Thoracic aorta (tissue), 2 donors: ENCODE measurements at places on chromosomes 1 and 21.

- no peak for DNase-seq
Observed at GRCh38 chr1:217275655-217276398, 355.1 kb downstream of the GPATCH2 start.

DNA sequence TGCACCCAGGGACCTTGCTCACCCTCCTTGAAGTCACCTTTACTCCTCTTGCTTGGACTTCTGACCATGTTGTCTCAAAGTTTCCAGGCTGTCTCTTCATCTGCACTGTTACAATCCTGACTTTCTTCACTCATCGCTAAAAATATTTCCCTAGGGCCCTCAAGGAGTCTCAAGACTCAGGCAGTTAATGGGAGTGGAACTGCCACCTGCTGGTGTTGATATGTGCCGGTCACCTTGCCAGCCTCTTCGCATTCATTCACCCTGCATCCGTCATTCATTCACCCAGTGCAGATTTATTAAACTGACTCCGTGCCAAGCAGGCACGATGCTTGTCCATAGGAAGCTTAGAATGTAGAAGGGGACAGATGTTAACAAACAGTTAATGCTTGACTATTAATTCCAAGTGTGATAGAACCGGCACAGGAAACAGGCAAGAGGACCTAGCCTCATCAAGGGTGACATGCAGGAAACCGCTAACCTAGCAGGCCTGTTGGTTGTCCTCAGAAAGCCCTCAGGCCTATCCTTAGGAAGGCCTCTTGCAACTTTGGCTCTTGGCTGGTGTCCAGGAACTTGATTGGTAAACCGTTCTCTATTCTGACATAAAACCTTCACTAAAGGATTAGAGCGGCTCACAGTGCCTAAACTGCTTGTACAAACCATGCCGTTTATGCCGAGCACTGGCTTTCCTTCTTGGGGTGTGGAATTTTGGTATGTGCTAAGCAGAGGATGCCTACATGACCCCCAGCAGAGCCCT, 342.2 kb downstream of the CAMTA1 start:
- DNase-seq: no peak

- DNase-seq: no peak
Observed at GRCh38 chr1:41528106-41528505, 43.6 kb upstream of the EDN2 start.

DNA sequence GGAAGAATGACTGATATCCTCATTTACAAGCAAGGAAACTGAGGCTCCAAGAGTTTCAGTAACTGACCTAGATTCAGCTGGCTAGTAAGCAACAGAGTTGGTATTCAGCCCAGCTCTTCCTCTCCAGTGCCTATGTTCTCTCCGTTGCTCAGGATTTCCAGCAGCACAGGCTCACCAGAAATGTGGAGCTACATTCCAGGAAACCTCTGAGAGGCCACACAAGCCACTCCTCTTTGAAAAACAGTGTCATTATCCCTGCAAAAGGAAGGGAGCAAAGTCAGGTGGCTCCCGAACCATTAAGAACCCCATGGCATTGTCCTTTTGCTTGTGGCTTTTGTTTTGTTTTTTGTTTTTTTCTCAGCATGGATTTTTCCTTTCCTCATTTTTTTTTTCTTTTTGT, 40.6 kb upstream of the DUSP10 start:
- DNase-seq: no peak

DNA sequence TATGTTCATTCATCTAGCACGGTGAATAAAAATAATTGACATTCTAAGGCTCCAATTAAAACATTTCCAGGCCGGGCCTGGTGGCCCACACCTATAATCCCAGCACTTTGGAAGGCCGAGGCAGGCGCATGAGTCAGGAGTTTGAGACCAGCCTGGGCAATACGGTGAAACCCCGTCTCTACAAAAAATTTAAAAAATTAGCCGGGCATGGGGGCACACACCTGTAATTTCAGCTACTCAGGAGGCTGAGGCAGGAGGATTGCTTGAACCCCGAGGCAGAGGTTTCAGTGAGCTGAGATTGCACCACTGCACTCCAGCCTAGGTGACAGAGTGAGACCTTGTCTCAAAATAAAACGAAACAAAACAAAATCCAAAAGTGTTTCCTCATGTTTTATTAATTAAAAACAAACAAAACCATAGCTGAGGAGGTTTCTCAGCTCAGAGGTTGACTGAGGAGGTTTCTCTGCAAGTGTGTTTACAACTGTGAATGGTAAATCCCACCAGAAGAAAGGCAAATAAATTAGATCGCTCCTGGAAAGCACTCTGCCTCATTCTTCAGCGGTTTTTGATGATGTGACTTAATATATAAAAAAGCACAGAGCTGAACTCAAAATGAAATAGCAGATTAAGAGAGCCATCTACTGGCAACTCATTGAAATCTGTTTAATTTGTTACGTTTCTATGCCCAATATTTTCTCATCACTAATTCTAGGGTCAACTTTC, 37.7 kb upstream of the ATG4C start:
- DNase-seq: no peak

- no peak for DNase-seq
Observed at GRCh38 chr1:44842862-44843655, at the start of gene PTCH2. Gene PTCH2, minus strand, starts transcription at chr1:44843253. Its CDS starts 321 bp downstream, at chr1:44842932.

GRCh38 chr1:245500546-245500945, 345.8 kb downstream of the KIF26B start:
- no peak for DNase-seq

DNA sequence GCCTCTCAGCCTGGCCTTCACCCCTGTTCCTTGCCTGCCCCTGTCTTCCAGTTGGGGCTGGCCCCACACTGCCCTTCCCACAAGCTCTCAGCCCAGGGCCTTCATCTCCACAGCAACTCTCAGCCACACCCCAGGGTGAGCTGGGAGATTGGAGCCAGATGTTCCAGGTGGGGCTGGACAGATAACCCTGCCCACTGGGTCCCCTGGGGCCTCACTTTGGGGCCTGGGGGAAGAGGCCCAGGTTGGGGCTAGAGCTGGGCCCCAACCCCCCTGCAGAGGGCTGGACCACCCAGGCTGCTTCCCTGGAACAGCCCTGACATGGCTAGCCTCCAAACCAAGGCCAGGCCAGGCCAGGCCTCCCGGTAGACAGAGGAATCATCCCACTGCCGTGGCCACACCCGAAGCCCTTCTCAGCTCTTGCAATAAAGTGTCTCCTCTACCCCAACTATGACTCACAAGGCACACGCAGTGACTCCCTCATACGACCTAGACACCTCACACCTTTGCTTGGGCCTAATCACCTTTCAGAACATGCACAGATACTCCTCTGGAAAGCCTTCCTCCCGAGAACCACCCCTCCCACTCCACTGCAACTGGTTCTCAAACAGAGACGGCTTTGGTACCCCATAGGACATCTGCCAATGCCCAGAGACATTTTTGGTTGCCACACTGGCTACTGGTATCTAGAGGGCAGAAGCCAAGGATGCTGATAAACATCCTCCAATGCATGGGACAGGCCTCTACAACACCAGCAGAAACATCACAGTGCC, 22.2 kb downstream of the SLC2A1 start:
- no peak for DNase-seq

- no peak for DNase-seq
Observed at GRCh38 chr1:213466541-213466940, 415.5 kb downstream of the RPS6KC1 start.

DNA sequence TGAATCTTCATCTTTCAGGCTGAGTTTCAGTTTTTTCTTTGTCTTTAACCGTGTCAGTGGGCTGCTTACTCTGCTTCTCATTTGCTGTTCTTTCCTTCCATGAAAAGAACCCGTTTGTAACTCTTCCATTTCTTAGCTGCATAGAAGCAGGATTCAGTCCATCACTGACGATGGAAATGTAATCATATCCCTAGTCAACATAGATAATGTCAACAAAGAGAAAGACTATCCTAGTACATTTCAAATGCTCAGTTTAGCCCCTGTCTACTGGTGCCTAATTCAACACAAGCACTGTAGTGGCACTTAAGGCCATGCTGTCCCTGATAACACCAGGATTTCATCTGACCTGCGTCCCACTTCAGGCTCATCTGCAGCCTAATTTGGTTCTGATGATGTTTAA, 376 bp downstream of the GBP1 start:
- DNase-seq: no peak

DNA sequence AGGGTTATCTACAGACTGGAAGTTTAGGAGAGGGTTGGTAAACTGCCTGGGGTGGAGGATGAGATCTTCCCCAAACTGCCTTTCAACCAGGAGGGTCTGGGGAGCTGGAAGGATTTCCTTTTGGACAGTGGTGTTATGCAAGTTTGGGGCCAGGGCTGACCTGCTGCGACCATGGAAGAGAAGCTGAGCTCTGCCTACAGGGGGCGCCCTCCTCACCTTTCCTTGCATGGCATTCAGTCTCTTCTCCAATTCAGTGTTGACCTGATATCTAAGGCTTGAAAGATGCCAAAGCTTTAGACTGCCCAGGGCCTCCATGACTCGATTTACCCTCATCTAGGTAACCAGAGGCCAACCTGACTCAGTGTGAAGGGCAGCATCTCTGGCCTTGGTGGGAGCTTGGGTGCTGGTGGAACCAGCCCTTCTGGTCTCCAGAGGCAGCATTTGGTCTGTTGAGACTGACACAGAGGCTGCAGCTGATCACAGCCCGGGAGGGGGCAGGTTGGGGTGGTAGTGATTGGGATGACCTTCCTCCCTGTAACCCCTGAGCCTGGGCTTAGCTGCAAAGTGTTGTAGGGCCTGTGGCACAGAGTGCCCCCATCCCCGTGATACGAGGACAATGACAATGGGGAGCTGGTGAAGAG, 170.0 kb downstream of the GRIK3 start:
- DNase-seq: no peak

DNA sequence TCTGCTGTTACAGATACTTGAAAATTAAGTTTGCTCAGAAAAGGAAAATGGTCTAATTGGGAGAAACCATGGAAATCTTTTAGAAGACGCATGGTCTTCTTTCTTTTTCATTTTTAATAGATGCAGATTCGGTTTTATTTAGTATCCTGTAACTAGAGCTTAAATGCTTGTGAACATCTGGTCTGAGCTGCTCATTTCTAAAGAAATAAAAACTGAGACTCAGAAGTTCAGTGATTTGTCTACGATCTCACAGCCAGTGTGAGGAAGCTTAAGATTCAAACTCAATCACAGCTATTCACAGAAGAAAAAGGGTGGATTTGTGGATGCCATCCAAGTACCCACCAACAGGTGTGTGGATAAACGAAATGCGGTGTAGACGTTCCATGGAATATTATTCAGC, 80.0 kb upstream of the TIAM1 start:
- DNase-seq: no peak

GRCh38 chr1:244273845-244274619, 177.7 kb downstream of the ADSS2 start:
- peak; percentile 23 for DNase-seq

GRCh38 chr1:67372136-67372535, 58.1 kb downstream of the SERBP1 start:
- no peak for DNase-seq

DNA sequence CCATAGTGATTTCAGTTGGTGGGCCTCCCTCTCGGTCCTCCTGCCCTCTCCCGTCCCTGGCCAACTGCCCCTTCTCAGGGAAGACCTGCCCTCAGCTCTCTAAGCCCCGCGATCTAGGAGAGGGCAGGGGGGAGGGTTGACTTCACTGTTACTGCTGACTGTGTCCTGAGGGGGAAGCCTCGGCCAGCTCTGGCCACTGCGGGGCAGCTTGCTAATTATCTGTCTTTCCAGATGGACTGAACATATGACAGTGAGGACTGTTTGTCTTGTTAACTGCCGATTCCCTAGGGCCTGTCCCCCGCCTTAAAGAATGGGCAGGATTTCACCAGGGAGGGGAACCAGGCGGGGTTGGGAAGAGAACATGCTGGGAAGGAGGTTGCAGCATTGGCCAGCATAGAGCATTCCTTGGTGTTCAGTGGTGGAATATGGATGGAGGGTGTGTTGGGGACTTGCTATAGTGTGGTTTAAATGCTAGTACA, 22.9 kb downstream of the NIPAL3 start:
- no peak for DNase-seq

DNA sequence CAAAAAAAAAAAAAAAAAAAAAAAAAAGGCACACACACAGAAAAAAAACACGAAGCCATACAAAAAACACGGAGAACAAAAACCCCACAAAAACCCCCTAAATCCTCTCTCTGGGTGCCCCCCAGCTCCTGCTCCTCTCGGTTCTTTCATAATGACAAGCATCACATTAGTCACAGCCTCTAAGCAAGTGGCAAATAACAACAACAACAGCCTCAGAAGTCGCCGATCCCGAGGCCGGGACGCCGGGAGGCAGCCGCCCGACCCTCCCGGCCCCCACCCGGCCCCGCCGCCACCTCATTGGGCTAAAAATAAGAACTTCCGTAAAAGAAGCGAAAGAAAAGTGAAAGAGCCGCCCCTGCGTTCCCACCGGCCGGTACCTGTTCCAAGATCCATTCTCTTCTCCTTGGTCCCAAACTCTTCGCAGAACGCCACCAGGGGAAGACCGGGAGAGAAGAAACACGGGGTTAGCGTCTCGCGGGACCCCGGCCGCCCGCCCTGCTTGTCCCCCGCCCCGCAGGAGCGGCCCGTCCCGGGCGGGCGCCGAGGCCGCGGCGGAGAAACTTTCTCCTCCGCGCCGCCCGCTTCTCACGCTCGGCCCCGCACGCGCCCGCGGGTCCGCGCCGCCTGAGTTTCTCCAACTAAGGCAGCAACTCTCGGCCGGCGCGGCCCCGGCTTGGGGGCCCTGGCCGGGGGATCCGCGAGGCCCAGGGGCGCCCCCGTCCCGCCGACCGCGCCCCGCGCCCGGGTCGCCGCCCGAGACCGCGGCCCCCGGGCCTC, 102.8 kb downstream of the CASZ1 start:
- no peak for DNase-seq

DNA sequence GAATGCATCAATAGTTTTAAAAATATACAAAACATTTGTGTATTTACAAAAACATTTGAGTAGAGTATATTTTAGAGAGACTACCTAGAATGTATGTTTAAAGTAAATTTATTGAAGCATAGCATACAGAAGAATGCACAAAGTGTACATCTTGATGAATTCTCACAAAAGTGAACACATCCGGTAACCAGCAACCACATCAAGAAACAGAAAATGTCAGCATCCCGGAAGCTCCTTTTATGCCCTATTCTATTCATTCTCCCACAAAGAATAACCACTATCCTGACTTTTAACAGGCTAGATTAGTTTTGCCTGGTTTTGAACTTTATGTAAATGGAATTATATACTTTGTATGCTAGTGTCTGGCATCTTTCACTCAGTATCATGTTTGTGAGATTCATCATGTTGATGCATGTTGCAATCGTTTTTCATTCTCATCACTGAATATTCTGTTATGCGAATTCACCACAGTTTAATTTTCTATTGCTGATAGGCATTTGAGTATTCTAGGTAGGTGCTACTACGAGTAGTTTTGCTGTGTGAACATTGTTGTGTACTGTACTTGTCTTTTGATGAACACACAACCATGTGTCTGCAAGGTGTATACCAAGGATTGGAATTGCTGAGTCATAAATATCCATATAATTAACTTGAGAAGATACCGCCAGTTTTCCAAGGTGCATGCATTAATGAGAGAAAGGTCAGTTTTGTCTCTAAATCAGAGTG, 75.4 kb downstream of the CACHD1 start:
- DNase-seq: no peak

GRCh38 chr1:87134625-87135328, 193.9 kb upstream of the LMO4 start:
- DNase-seq: no peak

- no peak for DNase-seq
Observed at GRCh38 chr1:86464819-86465218, 3.9 kb upstream of the CLCA1 start.

GRCh38 chr1:37692834-37693175, 489 bp downstream of the CDCA8 start:
- DNase-seq: no peak

GRCh38 chr1:61568460-61569302, 156.3 kb downstream of the TM2D1 start:
- no peak for DNase-seq

- DNase-seq: no peak
Observed at GRCh38 chr21:39696196-39696595, 48.8 kb upstream of the IGSF5 start.

GRCh38 chr1:55426619-55427018, 211.5 kb upstream of the USP24 start:
- no peak for DNase-seq
